Effector memory CD4-positive, alpha-beta T cell (primary cell): ENCODE measurements at places on chromosomes 6 and 20.

DNA sequence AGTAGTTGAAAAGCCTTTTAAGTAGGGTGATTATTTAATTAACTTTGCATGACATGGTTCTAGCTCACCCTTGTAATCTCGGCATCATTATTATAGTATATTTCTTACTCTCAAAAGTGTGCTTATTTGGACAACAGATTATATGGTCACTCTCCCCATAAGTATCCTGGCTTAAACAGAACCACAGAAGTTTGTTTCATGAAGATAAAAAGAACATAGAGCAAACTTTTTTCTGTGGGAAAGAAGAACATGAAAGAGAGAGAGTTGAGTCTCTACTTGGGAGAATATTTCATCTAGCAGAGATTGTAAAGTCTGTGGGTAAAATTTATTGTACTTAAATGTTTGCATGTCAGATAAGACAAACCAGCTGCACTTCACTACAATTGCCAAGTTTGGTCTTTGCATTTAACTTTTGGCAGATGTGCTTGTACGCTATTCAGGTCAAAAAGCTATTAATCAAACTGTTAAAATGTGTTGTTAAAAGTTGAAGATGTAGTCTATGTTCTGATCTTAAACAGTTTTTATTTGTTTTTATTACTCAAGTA lies 33.4 kb upstream of the PRIM2 start:
- DNase-seq = no peak

- DNase-seq = no peak
These were observed 68.3 kb upstream of the TNFRSF21 start for GRCh38 chr6:47377971-47378370.

GRCh38 chr6:27605401-27606342 lies 132.8 kb upstream of the ZNF184 start:
- no peak for DNase-seq

- DNase-seq = no peak
These were observed 80.9 kb downstream of the UBE3D start for GRCh38 chr6:82984720-82985119.

- no peak for DNase-seq
These were observed 297.4 kb downstream of the HIVEP2 start for GRCh38 chr6:142647449-142648035.

- no peak for DNase-seq
These were observed 6.8 kb downstream of the GCM2 start for GRCh38 chr6:10875026-10875425.

DNA sequence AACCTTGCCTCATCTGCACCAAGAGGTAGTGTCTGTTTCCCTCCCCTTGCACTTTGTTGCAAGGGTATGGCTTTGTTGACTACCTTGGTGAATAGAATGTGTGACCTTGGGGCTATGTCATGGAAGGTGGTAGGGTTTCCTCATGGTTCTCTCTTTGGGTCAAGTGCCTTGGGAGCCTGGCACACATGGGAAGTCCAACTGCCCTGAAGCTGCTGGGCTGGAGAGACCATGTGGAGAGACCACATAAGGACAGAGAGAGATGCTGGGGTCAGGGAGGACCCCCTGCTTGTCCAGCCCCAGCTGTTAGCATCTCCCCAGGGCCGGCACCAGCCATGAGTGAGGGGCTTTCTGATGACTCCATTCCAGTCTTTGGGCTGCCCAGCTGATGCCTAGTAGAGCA lies 95.5 kb upstream of the PAX1 start:
- no peak for DNase-seq

GRCh38 chr20:22525821-22526220 lies 58.6 kb downstream of the FOXA2 start:
- no peak for DNase-seq

DNA sequence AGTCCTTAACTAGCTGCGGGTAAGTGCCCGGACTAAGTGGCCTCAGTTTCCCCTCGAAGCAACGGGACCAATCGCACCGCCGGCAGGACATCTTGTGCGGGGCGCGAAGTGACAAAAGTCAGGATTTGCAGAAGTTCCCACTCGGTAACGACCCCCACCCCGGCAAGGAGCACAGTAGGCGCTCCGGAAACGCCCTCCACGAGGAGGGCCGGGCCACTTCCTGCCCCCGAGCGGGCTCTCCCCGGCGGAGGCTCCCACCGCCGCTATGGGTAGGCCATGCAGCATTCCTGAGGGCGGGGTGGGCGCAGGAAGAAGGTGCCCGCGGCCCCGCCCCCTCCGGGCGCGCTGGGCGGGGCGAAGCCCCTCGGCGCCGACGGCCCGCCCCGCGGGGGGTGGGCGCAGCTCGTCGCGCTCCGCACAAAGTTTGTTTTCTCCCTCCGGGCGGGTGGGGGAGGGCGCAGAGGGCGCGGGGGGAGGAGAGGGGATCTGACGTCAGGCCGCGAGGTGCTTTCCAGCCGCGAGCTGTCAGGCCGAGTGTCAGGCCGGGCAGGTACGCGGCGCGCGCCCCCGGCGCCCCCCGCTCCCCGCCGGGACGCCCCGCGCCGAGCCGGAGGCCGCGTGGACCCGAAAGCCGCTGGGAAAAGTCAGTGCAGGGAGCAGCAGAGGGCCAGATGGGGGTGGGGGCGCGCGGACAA lies at the start of gene TGIF2:
TSS of gene TGIF2 (plus strand) at position 495 of the 695 bp plus-strand sequence. CDS start 5,178 bp downstream, outside the sequence.
- peak; percentile 83 for DNase-seq

- DNase-seq = no peak
These were observed 81.5 kb downstream of the RREB1 start for GRCh38 chr6:7189101-7189758.

GRCh38 chr6:3037638-3038365 lies 30.5 kb upstream of the RIPK1 start:
- no peak for DNase-seq

GRCh38 chr6:4743062-4743461 lies 33.1 kb upstream of the CDYL start:
- DNase-seq = no peak

DNA sequence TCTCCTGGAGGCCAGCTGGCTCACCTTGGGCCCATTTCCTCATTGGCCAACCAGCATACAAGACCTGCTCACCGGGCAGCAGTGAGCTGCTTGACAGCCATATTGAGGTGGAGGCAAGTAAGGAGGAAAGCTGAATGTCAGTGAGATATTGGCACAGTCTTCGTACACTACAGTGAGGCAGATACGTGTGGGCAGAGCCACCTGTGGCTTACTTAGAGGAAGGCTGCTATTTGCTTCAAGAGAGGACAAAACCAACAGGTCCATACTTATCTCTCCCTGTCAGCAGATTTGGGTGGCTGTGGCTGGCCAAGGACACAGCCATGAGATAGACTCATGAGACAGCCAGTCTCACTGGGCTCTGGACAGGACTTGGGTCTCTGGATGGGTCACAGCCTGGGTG lies 15.1 kb upstream of the MCM3 start:
- DNase-seq = no peak

GRCh38 chr6:32355018-32355417 lies 16.7 kb downstream of the TSBP1 start:
- no peak for DNase-seq

DNA sequence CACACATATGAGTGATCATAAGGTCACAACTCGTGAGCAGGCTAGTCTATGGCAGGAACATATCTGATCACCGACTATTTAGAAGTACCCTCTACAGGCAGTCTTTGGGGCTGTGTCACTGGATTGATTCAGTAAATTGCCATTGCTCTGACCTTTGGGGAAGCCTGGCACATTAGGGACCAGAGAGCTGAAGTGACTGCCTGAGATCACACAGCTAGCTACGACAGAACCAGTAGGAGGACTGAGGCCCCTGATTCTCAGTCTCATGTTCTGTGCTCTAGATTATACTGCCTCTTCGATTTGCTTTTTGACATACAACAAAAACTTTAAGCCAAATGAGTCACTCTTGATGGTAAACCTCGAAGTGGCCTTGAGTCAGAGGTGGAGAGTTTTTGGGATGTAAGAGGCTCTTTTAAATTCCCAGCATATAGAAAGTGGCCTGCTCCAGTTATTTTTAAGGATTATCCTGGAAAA lies 247.5 kb upstream of the SUPT3H start:
- no peak for DNase-seq

DNA sequence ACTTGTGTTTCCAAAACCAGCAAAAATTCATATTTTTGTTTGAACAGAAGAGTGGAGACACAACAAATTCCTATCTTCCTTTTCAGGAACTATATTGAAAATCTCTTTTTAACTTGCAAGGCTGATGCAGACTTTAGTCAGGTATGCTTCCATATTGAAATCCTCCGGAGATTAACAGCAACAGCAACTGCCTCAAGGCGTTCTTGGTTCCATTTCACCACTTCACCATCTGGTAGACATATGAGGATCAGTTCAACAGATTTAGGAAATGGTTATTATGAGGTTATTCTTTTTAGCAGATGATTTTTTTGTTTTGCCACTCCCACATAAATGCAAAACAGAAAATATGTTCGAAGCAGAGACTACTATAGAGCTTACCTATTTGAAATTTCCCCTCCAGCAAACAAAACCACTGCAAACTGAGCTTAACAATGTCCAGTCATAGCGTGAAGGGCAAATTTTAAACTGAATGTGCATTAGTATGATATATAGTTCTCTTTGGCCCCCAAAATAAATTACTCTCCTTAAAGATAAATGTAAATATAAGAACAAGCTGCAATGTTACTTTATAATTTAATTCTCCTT lies 520.5 kb upstream of the ADGRB3 start:
- no peak for DNase-seq

DNA sequence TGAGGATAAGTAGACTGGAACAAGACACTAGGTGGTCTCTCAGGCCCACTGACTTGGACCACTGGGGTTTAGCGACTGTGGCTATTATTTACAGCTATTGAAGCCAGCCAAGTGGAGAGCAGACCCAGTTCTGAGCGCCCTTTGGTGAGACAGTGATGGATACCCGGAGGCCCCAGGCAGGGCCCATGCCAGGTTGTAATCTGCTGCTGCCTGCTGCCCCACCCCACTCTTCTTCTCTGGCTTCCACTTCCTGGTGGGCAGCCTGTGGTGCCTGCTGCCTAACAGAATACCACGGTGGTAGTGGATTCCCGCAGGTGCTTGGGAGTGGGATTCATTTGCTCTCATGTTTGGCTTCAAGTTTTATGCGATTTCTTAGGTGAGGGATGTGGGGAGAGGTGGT lies 570 bp downstream of the RAB44 start:
- no peak for DNase-seq

- no peak for DNase-seq
These were observed 33.5 kb upstream of the SYNCRIP start for GRCh38 chr6:85676086-85676729.

DNA sequence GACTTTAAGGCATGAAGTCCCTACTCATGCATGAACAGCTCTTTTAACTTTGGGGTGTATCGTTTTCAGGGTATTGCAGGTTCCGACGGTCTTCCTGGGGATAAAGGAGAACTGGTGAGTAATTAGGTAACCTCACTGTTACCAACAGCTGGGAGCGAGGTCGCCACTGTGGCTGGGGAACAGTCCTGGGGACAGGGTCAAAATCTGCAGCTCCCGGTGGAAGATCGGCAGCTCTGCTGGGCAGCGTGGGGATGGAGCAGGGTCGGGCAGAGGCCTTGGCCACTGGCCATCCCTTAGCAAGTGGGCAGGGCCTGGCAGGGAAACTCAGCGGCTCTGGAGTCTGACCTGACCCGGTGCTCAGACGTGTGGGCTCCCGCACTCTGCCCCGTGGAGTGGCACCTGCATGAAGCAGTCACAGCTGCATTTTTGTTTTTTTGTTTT lies 16.1 kb downstream of the COL9A3 start:
- no peak for DNase-seq

DNA sequence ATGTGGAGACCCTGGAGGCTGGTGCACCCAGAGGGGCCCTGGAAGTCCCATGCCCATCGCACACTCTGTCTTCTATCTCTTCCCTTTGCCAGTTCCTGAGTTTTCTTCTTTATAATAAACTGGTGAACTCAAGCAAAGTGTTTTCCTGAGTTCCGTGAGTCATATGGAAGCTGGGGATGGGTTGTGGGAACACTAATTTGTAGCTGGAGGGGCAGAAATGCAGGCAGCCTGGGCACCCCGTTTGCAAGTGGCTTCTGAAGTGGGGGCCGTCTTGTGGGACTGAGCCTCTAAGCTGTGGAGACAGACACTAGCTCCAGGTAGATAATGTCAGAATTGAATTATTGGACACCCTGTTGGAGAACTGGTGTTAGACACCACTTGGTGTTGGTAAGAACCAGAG lies 3.2 kb upstream of the PPP1R3G start:
- no peak for DNase-seq

DNA sequence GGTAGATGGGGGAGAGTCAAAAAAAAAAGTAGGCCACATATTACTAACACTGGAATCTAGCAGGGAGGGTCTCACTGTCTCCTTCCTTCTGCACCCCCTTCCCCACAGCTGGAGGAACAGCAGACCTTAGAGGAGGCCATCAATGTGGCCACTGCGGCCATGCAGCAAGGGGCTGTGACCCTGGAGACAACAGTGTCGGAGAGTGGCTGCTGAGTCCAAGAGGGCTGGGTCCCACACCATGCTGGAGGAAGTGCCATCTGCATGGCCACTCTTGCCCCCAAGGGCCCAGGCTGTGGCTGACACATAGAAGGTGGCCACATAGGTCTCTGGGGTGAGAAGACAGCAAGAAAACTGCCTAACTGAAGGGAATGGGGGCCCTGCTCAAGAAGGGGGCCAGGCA lies 2.6 kb upstream of the DEF6 start:
- DNase-seq = no peak

- DNase-seq = no peak
These were observed 146.9 kb downstream of the PDE10A start for GRCh38 chr6:165515963-165516624.

GRCh38 chr6:124441450-124441849 lies 520.8 kb upstream of the RNF217 start:
- no peak for DNase-seq

- DNase-seq = no peak
These were observed 138.4 kb upstream of the RNF24 start for GRCh38 chr20:4153661-4154238.

- DNase-seq = no peak
These were observed 1003.1 kb downstream of the EYS start for GRCh38 chr6:64703922-64704321.

GRCh38 chr20:63908008-63908682 lies 13.2 kb downstream of the DNAJC5 start:
- no peak for DNase-seq

GRCh38 chr6:166336847-166337246 lies 5.5 kb downstream of the SFT2D1 start:
- DNase-seq = no peak

- no peak for DNase-seq
These were observed 12.9 kb downstream of the BPIFB4 start for GRCh38 chr20:33092361-33092760.
